NCI-H2081 treated with DMSO at 0.1 percent for 48 hours (cell line): ENCODE measurements at places on chromosomes 16 and 17.

- no peak for DNase-seq
These were observed 11.8 kb upstream of the SMPD3 start for GRCh38 chr16:68460067-68460466.

- DNase-seq = no peak
These were observed 28.6 kb downstream of the OSBPL7 start for GRCh38 chr17:47792979-47793378.

DNA sequence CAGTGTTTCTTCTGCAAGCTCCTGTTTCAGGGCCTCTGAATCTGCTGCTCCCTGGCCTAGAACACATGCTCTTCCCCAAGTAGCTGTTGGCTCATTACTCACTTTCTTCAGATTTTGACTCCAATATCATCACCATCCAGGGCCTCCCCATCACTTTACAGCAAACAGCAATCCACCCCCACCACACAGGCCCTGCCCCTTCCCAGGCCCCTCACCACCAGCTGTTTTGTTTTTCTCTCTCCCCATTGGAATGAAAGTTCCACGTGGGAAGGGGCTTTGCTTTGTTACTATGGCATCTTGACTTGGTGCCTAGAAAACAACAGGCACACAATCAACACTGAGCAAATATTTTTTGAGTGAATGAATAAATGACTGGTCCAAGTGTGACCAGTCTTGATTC is 4.0 kb downstream of the TMEM170A start:
- DNase-seq = no peak

- DNase-seq = no peak
These were observed 388 bp downstream of the OXLD1 start for GRCh38 chr17:81666092-81666341.

DNA sequence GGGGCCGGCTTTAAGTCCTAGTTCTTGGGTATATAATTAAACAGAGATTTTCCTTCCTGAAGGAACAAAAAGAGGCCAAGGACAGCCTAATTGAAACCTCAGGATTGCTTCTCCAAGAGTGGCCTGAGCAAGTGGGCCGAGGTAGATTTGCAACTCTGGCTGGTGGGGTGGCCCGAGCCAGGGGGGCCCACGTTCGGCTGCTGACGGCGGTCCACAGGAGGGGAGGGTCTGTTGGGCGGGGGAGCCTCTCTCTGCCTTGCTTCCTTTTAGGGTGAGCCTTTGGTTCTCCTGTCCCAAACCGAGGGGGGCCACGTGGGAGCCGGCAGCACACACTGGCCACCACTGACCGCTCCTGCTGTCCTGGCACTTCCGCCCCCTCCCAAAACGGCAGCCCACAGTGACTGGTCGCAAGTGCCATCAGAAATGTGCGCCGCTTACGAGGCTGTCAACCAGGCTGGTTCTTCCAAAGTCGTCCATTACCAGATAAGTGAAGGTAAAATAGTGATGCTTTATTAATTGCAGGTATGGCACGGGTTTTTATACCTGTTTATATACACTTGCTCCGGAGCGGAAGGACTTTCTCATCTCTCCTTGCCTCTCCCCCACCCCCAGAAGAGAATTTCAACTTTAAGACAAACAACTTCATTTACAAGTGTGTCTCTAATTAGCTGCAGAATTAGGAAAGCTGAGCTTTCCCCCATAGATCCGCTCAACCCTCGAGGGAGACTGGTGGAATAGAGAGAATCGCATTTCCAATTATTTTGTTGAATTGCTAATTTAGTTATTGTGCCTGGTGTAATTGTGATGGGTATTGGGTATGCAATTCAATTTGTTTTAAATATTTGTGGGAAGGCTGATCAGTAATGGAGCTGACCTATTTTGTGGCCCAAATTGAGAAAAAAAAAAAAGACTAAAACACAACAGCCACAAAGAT is 117.8 kb downstream of the AATF start:
- DNase-seq = no peak
